ENCODE measurements at places on chromosomes 6 and 20.

DNA sequence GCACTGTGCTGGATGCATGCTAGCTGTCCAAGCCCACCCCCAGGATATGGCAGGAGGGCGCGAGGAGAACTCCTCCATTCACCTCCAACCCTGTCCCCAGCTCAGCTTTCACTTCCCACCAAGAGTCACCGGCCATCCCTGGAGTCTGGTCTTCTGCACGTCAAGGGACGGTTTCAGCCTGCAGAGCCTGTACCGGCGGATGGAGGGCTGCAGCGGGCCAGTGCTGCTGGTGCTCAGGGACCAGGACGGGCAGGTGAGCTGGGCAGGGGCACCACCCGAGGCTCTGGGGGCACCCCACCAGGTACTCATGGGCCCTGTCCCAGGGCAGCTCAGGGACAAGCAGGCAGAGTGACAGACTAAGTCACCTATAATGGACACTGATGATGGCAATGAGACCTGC lies 3.0 kb downstream of the TLDC2 start:
- DNase-seq, result no peak

GRCh38 chr20:51412951-51413481 lies 129.5 kb downstream of the NFATC2 start:
- DNase-seq, result peak; percentile 73

- no peak for DNase-seq
Observed at GRCh38 chr20:21433329-21433890, 36.1 kb upstream of the NKX2-4 start.

DNA sequence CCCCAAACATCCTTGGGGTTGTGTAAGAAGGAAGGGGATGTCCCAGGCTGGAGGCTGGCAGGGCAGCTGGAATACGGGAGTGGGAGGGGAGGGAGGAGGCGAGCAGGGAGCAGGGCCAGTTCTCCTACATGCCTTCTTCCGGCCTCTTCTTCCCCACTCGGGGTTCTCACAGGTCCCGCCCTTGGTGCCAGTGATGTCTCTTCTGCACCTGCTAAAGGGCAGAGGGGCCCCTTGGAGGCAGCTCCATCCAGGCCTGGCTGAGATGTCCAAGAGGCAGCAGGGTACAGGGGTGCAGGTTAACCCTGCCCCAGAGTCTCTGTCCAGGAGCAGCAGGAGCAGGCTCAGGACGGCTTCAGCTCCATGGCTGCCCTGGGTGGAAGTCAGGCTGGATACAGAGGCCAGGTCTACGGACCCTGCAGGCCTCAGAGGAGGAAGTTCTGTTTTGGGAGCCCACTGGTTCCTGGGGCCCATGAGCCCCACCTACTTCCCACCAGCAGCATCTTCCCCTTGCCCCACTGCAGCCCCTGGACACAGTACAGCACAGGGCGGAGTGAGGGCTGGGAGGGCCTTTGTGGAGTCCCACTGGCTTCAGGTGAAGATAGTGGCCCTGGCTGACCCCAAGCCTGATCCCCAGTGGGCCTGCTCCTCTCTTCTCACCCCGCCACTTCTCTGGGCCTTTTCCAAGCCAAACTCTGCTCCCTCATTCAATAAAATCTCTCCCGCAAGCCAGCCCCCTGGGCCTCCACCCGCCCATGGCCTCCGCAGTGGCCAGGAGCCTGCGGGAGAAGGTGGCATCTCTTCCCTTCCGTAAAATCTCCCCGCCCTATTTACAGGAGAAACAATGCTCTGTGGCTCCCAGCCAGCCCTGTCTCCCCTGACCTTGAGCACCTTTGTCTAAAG lies 60.4 kb downstream of the YTHDF1 start:
- DNase-seq, result no peak

GRCh38 chr6:118659513-118660217 lies 8.3 kb upstream of the CEP85L start:
- DNase-seq, result no peak

DNA sequence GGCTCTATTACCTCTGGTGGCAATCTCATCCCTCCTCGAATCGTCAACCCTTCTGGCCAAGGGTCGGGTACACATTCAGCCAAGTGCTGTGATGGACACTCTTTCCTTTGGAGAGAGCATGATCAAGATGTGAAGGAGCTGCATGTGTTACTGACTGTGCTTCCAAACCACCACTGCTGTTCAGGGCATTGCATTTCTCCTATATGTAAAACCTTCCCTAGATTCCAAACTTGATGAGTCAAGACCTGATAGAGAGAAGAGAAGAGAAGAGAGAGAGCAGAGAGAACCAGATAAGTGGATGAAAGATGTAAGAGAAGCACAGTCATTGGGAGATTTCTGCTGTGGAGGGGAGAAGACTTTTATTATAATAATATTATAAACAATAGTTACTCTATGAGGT lies 162.2 kb downstream of the KCNQ5 start:
- DNase-seq, result no peak

- no peak for DNase-seq
Observed at GRCh38 chr20:1537731-1538058, 19.8 kb downstream of the SIRPD start.

DNA sequence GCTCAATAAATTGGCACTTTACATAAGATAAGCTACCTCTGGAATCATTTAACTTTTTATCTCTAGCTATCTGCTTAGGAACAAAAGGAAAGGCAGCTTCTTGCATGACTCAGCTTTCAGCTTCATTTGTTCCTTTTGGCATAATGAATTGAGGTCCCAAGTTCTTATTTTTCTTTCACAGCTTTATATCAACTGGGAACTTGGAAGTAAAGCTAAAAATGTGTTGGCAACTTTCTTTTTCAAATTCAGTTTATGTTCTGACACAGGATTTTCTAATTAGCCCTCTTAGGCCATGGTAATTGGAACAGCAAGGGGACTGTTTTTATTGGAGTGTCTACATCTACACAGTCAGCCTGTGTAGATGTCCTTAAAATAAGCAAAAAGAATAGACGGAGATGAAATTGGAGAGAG lies 55.2 kb upstream of the MRAP2 start:
- no peak for DNase-seq

- DNase-seq, result no peak
Observed at GRCh38 chr6:128521282-128521632, 858 bp upstream of the PTPRK start.

GRCh38 chr6:47323321-47323720 lies 13.6 kb upstream of the TNFRSF21 start:
- no peak for DNase-seq

Measured in NCI-H1694 treated with DMSO at 0.1 percent for 48 hours (cell line).